Prostate gland (tissue), 2 donors: ENCODE measurements at places on chromosomes 12 and 14.

- DNase-seq = no peak
Observed at GRCh38 chr14:51035611-51036192, 59.2 kb downstream of the TRIM9 start.

GRCh38 chr14:56972948-56973347 is 162.7 kb upstream of the OTX2 start:
- no peak for DNase-seq

DNA sequence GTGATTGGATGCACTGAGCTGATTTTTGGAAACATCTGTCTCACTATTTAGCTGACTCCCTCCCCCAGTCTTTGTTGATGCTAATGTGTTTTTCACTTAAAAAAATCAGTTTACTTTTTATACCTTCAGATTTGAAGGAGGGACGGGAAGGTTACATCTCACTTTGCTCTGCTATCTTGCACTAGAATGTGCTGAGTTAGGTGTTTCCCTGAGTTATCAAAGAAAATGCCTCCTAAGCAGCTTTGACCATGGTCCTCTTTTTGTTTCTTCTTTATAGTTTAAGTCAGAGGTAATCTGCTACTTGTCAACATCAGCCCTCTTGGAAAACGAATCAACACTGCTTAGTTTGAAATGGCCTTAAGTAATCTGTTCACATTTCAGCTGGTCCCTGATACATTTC is 222.0 kb downstream of the TMEM132D start:
- DNase-seq = no peak

DNA sequence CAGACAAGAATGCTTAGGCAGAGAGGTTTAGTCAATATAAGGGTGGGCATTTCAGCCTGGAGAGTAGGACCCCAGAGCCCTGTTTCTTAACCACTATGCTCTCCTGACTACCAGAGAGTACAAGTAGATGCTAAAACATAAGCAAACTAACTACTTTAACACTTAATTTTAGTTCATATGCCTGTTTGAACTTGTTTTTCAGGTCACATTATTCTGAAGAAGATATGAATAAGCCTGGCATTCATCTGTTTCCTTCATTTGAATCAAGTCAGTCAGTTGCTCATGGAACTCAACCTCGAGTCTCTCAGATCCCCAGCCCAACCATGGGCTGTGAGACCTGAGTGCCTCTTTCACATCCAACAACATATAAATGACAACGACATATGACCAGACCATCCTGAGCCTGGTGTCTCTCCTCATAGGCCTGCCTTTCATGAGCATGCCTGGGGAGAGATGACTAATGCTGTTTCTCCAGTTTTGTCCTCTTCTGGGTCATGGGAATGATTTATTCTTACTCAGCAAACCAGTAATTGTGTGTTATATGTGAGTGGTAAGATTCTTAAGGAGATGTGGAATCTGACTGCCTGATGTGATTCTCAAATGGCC is 251.1 kb upstream of the BTG1 start:
- no peak for DNase-seq

DNA sequence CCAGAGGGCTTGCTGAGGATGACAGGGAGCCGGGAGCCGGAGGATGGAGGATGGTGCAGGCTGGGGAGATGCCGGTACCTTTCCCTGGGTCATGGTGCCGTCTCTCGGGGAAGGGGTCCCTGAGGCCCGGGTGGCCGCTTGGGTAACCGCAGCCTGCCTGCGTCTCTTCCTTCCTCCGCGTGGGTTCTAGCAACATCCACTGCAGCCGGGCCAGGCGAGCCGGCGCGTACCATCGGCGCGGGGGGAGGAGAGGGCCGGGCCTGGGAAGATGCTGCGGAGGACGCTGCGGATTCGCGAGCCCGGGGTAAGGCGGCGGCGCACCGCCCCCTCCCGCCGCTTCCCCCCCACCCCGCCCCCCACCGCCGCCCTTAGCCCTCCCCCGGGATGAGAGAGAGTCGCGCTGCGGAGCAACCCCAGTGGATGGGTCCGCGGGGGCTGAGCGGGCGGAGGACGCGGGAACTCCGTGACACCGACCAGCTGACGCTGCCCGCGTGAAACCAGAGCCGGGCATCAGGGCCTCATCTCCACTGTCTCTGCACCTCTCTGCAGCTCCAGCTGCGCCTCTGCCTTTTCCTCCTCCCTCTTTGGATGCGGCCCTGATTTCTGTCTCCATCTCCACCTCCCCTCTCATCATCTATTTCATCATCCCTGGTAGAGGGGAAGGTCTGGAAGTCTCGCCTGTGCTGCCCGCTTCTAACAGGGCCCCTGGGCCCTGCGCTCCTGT is at the start of gene FAIM2:
FAIM2 (minus strand) TSS at position 201 of the 724 bp plus-strand sequence; CDS start at position 93, 108 bp downstream.
- no peak for DNase-seq
